ENCODE measurements at places on chromosomes 12 and 14.

GRCh38 chr12:6780573-6780972 is 8.3 kb downstream of the LAG3 start:
- DNase-seq = no peak

- no peak for DNase-seq
Measured at GRCh38 chr14:76537906-76538647, 162.1 kb downstream of the ESRRB start.

- DNase-seq = no peak
Measured at GRCh38 chr12:77070800-77071449, 5.6 kb upstream of the E2F7 start.

GRCh38 chr14:59301354-59301753 is 112.9 kb downstream of the DAAM1 start:
- DNase-seq = no peak

DNA sequence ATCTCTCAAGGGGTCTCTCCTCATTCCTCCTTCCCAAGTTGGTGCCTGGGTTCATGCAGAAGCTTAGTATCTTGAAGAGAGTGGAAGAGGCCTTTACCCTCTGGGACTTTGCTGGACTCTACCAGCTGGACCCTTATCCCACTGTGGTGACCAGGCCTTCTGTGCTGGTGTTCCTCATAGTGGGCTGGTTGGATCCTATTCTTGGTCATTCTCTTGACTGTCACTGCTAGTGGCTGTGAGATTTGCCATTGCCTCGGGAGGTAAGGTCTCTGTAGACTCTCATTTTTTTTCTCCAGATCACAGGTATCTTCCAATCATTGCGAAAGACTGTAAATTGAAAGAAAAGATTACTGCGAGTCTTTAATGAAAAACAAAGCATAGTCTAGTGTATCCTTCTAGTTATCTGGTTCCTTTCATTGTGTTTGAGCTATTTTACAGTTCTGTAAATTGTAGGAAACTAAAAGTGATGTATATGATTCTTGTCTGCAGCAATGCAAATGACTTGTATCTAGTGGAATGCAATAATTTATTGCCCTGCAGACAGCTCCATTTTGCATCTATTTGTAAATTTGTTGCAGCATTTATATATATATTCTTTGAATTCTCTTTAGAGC is 217.9 kb downstream of the AEBP2 start:
- no peak for DNase-seq

GRCh38 chr12:10965476-10965875 is 21.2 kb downstream of the TAS2R50 start:
- no peak for DNase-seq

- no peak for DNase-seq
Measured at GRCh38 chr12:67789266-67789665, 140.7 kb downstream of the DYRK2 start.

DNA sequence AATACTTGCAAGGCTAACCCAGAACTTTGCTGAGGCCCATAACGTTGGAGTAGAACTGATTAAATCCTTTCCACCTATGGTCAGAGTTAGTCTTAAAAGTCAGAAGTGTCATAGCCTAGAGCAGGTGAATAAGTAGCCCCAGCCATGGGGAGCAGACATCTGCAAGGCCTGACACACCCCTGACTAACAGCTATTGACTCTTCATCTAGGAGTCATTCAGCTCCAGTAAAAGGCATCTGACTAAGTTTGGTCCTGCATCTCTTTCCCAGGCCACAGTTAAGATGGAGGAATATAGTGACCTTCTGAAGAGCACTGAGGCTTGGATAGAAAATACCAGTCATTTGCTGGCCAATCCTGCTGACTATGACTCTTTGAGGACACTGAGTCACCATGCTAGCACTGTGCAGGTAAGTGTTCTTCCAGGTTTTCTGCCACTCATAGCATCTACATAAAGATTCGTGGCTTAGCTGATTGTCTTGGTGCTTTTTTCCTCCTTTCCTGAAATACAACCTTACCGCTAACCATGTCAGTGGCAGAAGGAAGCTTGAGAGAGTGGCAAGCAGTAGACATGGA is 212.9 kb downstream of the ESR2 start:
- no peak for DNase-seq

DNA sequence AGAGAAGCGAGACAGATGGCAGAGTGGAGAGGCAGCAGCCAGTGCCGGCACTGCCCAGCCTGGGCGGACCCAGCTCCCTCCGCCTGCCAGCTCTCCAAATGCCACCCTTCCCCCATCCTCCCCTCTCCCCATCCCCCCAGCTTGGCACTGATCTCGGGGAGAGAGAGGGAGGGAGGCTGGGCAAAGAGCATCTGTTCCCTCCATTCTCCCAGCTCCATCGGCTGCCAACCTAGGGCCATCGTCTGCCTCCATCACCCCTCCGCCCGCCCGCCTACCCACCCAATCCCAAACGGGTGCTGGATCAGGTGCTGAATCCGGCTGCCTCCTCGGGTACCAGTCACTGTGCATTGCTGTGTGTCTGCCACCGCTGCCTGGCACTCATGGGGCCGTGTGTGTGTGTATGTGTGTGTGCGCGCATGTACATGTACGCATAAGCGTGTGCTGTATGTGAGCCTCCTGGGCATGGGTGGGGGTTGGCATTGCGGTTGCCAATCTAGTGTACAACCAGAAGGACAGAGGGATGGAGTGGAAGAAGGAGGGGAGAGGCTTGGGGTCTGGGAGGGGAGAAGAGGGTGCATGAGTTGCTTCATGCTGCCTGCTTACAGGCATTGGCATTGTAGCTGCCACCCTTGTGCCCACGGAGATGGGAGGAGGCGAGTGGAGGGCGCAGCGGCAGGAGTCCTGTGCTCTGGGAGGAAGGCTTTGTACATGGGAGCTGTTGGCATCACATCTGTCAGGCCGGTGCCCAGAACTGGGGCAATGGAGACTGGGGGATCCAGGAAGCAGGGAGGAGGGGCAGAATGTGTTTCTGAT is 38.4 kb downstream of the ZFHX2 start:
- no peak for DNase-seq

GRCh38 chr14:93709249-93709648 is 79.0 kb downstream of the PRIMA1 start:
- DNase-seq = no peak
